NCI-H748 treated with DMSO at 0.1 percent for 48 hours (cell line): ENCODE measurements at places on chromosomes 7 and 10.
A peak's percentile ranks its signal among the peaks of the same experiment; 100 is the strongest.

DNA sequence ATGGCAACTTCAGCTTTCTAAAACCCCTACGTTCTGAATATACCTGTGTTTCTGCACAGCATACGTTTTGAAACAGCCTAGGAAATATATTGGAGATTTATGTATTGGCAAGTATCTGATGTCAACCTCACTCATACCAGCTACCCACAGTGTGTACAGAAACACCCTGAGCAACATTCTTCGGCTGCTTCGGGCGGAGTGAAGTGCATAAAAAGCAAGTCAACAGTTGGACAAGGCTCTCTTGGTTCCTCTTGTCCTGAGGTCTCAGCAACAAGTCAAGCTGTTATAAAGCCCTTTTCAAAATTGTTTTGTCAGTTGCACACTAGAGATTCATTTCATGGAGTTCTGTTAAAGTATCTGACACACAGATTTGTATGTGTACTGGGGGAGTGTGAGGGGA, 40.0 kb upstream of the PAPSS2 start:
- DNase-seq, result no peak

- DNase-seq, result no peak
Observed at GRCh38 chr7:142301923-142302550, 44.2 kb upstream of the PRSS58 start.

- DNase-seq, result no peak
Observed at GRCh38 chr10:44908066-44908749, 2.9 kb upstream of the TMEM72 start.

GRCh38 chr10:18647945-18648344, 3.4 kb downstream of the NSUN6 start:
- DNase-seq, result no peak

DNA sequence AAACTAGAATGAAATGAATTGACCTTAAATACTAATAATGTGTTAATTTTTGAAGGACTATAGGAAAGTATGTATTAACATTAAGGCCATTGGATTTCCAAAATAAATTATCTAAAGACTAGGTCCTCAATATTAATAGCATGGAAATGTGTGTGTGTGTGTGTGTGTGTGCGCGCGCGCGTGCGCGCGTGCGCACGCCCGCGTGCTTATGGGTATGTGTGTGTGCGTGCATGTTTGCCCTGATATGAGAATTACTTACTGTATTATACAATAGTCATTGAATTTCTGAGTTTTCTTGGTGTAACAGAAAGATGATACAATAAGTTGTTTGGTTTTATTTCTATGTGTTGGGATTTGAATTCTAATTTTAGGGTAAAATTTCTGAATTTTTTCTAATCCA, 205.9 kb downstream of the BICC1 start:
- DNase-seq, result no peak

- DNase-seq, result no peak
Observed at GRCh38 chr10:21981118-21981517, 22.4 kb downstream of the DNAJC1 start.

- peak; percentile 20 for DNase-seq
Observed at GRCh38 chr7:17512181-17512675, 213.8 kb downstream of the AHR start.

GRCh38 chr7:97844036-97844435, 28.2 kb downstream of the ASNS start:
- peak; percentile 25 for DNase-seq

- DNase-seq, result peak; percentile 0
Observed at GRCh38 chr10:110893559-110894179, 21.9 kb downstream of the PDCD4 start.

DNA sequence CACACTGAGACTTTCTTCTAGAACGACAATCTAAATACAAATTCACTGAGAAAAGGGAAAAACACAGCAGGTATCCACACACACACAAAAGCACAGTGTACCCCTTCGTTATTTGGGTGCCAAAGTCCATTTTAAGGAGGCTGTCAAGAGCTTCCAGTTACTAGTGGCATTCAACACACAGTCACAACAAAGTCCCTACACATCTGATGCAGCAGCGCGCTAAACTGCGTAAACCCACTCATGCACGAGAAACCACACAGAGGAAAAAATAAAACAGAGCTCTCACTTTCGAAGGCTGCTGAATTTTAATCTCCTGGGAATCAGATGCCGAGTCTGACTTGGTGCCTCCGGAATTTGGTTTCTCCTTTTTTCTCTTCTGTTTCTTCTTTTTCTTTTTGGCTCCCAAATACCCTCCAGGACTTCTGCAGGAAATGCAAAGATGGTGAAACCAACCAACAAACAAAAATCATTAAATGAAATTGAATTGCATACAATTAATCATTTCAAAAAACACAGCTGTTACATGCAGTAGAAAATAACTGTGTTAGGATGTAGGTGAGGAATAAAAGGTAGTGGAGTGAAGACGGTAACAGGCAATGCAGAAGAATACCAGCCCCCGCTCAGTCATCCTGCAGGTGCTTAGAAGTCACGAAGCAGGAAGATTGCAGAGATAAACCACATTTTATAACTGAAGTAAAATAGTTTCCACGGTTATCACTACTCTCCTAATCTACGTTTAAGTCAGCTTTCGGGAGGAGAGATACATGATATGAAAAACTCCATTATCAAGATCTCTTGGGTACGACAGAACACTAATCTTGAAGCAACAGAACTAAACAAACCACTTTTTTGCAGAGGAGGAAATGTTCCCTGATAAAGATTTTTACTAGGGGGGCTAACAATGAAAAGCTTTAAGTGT, 27.1 kb downstream of the NMT2 start:
- DNase-seq, result no peak

DNA sequence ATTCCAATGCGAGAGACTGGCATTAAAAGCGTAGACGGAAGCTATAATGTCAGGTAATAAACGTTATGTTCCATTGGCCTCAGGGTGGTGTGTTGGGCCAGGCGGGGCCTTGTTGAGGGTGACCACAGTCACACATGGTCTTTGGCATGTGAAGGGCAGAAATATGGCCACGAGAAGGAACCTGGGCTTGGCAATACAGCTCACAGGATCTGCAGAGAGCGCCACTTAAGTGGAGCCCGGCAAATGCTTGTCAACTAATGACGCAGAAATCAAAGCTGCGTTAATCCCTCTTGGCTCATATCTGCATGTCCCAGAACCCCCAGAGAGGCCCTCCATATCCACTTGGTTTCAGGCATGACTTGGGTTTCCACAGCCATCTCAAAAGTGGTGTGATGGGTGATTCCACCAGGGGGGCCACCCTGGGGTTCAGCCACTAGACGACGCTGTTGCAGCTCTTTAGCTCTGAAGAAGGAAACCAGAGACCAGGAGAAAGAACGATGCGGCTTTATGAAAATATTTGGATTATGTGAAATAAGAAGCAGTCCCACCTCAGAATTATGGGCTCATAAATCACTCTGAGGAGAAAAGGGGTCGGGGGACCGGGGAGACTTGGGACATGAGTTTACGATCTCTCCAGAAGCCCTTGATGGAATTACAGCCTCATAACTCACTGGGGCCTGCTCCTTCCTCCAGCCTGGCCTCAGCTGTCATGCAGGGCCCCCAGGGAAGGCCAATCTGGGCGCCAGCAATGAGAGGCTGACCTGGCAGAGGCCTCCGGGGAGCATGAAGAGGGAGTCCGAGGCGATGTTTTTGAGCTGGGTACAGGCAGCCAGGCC, 462.5 kb downstream of the PLXNA4 start:
- no peak for DNase-seq

DNA sequence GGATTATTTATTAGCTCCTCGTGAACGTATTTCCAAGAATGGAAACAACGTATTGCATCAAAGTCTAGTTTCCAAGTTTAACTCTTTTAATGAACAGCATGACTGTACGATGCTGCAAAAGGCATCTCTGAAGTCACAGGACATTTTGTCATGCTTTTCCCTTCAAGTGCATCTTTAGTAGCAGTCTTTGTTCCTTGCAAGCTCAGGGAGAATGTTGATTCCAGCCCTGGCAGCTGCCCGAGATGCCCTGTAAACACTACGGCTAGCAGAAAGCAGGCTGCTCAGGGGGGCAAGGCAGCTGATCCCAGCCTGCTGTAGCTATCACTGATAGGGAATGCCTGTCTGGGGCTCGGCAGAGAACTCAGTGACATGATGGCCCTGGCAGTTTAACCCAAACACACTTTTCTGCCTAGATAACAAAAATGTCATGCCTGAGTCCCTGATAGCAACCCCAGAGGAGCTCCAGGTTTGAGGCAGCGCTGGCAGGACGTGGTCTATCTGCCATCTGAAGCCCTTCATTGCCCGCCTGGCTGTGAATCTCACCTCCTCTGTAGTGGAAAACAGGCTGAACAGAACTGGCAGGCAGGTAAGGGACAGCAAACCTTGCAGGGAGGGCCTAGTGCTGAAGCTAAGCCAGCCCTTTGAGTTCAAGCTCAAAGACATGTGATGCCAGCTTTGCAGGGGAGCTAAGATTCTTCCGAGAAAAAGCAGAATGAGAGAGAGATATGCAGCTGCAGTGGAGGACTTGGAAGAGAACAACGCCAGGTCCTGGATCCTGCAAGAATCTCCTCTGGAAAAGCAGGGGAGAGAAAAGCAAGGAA, 264.6 kb downstream of the SNX10 start:
- DNase-seq, result no peak

DNA sequence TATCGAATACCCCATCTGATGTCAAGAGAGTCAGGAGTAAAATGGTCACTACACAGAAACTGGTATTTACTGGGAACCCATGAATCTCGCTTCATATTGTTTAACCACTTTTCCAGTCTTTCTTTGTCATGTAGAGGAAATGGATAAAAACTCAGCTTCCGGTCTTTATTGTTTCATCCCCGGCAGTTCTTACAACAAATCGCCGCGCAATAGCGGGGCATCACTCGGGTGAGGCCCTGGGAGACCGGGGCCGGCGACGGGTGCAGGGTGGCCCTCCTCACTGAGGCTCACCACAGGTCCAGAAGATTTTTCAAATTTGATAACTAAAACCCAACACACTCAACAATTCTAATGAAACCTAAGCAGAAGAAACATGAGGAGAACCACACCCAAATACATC, 35.6 kb upstream of the PTPRN2 start:
- DNase-seq, result no peak

DNA sequence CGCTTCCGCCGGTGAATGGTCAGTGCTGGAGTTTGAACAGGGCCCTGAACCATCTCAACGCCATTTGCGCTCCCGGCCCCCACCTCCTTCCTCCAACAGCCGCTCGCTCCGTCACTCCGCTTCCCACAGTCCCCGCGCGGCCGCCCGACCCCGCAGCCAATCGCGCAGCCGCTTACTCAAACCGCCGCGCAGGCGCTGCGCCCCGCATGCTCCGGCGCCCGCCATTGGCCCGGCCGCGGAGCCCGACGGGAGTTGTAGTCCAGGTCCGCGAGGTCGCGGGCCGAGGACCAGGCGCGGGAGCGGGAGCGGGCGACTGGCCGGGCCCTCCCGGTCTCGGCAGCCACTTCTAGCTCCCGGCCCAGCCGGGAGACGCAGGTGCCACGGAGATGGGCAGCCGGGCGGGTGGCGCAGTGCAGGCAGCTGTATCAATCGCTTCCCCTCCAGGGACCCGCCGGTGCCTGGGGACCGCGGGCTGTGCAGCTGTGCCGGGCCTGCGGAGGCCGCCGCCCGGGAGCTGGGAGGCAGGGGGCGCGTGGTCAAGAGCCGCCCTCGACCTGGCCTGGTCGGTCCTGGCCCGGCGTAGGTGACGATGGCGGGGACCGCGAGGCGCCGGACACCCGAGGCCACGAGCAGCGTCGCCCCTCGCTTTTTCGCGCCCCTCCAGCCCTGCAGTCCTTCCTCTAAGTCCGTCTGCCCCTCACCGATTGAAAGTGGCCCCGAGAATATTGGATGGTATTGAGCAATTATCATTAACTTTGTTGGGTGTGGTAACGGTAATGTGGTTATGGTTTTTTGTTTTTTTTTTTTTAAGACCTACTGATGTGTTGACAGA, at the start of gene WAPL:
Gene WAPL, minus strand, starts transcription at position 115 of the 832 bp plus-strand sequence. CDS start 3,723 bp downstream, outside the sequence.
- DNase-seq, result peak; percentile 89

DNA sequence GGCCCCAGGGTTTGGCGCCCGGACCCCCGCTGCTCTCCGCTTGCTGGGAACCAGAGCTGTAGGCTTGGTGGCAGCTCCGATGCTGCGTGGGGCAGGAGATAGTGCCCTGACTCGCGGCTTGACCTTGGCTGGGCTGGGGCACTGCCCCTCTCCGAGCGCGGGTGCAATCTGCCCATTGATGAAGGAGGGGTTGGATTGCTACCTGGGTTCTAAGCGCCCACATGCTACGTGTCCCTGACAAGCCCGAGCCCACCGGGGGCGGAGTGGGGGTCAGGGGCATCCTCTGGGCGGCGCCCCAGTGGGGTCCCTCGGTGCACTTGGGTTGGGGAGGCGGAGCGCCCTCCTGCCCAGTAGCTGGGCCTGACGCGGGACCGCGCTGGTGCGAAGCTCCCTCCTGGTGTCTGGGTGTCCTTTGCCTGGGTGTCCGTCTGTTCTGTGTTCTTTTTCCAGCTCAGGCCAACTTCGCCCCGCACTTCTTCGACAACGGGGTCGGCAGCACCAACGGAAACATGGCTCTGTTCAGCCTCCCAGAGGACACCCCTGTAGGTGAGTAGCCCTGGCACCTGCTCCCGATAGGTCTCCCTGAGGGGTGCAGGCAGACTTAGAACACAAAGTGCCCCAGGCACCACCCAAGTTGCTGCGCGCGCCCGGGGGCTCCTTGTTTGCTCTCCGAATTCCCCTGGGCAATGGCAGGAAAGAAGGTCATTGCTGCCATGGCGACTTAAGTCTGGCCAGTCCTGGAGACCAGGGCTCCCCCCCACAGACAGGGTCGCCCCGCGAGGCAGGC, 900 bp downstream of the CDHR1 start:
- DNase-seq, result no peak

- DNase-seq, result no peak
Observed at GRCh38 chr7:27148756-27149641, 1.4 kb upstream of the HOXA6 start.

DNA sequence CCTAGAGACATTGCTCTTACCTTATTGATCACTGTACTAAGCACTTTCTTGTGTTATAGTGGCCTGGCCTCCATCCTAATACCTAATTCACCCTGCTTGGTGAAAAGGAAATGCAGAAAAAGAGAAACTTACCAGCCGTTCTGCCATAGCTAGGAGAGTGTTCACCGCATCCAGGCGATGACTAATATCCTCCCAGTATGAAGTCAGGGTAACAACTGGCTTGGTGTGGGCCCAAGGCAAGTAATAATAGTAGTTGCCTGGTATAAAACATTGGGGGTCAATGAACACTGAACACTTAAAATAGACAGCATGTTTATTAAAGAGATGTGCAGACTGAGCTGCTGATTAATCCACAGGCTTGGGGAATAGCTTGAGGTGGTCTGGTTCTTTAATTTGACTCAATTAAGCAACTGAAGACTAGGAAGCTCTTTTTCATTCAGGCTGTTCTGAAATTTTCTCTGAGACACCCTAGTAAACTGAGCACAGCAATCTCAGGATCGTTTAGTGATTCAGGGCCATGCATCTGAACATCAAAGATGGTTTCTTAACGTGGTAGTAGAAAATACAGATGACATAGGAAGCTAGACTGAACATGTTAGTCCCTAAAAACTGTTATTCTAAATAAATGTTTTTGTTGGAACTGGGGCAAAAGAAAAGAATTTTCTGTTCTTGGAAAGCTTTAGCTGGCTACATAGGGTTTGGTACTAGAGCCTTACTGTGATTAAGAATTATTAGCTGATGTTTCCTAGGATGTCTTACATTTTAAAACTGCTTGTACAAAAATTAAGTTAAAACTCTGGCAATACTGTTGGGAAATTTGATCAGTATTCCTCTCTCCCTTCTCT, 102.2 kb downstream of the MYOF start:
- no peak for DNase-seq
